ENCODE measurements at places on chromosomes 3 and 15. TPM values are rescaled to one million over a fixed set of nuclear protein-coding genes. Genes with fewer than 3 reads are reported as not detected.
A peak's percentile ranks its signal among the peaks of the same experiment; 100 is the strongest.

DNA sequence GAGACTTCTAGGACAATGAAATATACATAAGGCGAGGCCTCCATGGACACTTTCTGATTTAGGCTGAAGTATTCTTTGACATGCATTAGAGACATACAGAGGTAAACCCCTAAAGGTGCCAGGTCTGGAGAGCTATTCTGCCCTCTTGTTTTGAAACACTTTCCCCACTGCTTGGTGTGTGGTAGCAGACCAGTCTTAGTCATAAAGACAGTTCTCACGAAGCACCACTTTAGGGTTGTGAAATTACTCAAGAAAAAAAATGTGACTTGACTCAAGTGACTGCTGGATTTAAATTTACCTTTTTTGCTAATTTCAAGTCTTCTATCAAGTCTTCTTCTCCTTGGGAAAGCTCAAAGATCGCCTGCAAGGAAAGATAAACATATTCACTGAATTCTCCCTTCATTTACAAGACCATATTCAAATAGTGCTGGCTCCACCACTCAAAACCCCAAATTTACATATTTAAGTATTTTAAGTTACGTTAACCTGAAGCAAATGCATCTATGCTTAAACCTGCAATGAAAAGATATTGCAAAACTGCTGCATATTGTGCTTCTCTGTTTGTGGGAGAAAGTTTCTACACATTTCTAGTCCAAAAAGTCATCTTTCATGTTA, 48.4 kb downstream of the ARHGEF3 start:
- H3K4me3 ChIP-seq, result no peak overlapping the region
- peaks cover 63% of the 10 kb centered on the region for H3K4me1 ChIP-seq
- no peaks in the 10 kb centered on the region for H3K27me3 ChIP-seq

DNA sequence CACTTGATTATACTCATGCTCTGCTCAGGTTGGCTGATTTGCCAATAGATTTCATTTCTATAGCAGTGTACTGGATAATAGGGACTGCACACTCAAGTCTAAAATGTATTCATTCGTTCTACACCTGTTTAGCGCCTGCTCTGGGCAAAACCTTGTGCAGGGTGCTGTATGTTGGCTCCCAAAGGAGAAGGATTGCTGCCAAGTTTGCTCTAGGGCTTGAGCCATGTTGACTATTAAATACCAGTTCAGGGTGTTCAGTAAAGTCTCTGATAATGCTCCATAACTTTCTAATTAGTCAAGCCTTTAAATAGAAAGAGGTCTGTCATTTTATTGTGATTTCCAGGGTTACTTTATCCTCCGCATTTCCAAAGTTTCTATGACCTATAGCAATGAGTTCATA, 470.2 kb downstream of the MAGI1 start:
- H3K4me3 ChIP-seq, result no peak overlapping the region
- no peak for DNase-seq
- no peaks in the 10 kb centered on the region for H3K27me3 ChIP-seq
- H3K36me3 ChIP-seq, result no peaks in the 10 kb centered on the region
- peaks cover 6% of the 10 kb centered on the region for H3K4me1 ChIP-seq

GRCh38 chr3:79018671-79019136, 749.1 kb downstream of the ROBO1 start:
- no peaks in the 10 kb centered on the region for H3K36me3 ChIP-seq
- peak; percentile 78 for DNase-seq
- H3K27me3 ChIP-seq, result peaks cover 17% of the 10 kb centered on the region
- H3K4me1 ChIP-seq, result peaks cover 25% of the 10 kb centered on the region
- H3K4me3 ChIP-seq, result peak overlapping the region; percentile 58

- H3K4me1 ChIP-seq, result peaks cover 4% of the 10 kb centered on the region
- H3K27ac ChIP-seq, result peak overlapping the region; percentile 24
- H3K27me3 ChIP-seq, result no peaks in the 10 kb centered on the region
- peaks cover 6% of the 10 kb centered on the region for H3K36me3 ChIP-seq
These were observed 107.4 kb downstream of the LRIG1 start for GRCh38 chr3:66393333-66394005.

DNA sequence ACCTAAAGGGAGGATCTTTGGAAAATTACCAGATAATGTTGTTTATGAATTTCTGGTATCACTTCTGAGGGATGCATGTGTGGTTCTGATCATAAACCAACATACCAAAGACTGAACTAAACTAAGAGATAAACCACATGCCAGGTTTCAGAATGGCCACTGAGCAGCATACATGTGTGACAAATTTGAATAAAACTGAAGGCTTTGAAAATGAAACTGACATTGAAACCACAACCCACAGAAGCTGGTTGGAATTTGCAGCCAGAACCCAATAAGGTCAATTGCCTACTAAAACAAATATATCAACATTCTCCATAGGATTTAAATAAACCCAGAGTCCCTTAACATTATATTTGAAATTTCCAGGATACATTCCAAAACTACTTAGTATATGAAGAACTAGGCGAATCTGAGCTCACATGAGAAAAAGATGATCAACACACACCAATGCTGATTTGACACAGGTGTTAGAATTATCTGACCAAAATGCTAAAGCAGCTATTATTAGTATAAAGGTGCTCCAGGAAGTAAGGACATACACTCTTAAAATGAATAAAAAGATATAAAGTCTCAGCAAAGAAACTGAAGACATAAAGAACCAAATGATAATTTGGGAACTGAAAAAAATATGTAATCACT, 125.0 kb downstream of the ZNF280D start:
- H3K4me1 ChIP-seq, result peaks cover 15% of the 10 kb centered on the region
- no peaks in the 10 kb centered on the region for H3K36me3 ChIP-seq
- no peak for DNase-seq

GRCh38 chr3:145209561-145209960, 951.4 kb downstream of the PLOD2 start:
- no peak overlapping the region for H3K27ac ChIP-seq
- H3K4me1 ChIP-seq, result no peaks in the 10 kb centered on the region
- H3K4me3 ChIP-seq, result no peak overlapping the region
- H3K36me3 ChIP-seq, result no peaks in the 10 kb centered on the region
- no peaks in the 10 kb centered on the region for H3K27me3 ChIP-seq
- no peak for DNase-seq

DNA sequence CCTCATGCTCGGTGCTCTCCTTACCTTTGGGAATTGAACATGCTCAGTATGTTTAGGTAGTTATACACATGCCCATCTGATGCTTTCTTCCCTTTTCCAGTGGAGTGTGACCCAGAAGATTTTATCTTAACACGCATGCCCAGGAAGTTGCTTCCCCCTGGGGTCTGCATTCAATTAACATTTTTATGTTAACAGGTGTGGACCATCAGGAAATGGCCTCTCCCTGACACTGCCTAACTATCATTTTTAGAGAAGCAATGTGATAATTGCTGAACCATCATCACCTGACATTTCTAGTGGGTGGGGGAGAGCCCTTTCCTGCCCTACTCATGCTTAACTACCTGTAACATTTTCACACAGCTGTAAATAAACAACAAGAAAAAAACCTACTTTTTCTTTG, 55.1 kb upstream of the TGFBR2 start:
- no peaks in the 10 kb centered on the region for H3K27me3 ChIP-seq
- H3K36me3 ChIP-seq, result no peaks in the 10 kb centered on the region
- no peaks in the 10 kb centered on the region for H3K4me1 ChIP-seq
- H3K4me3 ChIP-seq, result no peak overlapping the region
- DNase-seq, result no peak

- peaks cover under 1% of the 10 kb centered on the region for H3K4me1 ChIP-seq
- H3K27me3 ChIP-seq, result no peaks in the 10 kb centered on the region
- no peak for DNase-seq
- no peak overlapping the region for H3K4me3 ChIP-seq
These were observed 98.2 kb downstream of the FBN1 start for GRCh38 chr15:48547286-48547685.

DNA sequence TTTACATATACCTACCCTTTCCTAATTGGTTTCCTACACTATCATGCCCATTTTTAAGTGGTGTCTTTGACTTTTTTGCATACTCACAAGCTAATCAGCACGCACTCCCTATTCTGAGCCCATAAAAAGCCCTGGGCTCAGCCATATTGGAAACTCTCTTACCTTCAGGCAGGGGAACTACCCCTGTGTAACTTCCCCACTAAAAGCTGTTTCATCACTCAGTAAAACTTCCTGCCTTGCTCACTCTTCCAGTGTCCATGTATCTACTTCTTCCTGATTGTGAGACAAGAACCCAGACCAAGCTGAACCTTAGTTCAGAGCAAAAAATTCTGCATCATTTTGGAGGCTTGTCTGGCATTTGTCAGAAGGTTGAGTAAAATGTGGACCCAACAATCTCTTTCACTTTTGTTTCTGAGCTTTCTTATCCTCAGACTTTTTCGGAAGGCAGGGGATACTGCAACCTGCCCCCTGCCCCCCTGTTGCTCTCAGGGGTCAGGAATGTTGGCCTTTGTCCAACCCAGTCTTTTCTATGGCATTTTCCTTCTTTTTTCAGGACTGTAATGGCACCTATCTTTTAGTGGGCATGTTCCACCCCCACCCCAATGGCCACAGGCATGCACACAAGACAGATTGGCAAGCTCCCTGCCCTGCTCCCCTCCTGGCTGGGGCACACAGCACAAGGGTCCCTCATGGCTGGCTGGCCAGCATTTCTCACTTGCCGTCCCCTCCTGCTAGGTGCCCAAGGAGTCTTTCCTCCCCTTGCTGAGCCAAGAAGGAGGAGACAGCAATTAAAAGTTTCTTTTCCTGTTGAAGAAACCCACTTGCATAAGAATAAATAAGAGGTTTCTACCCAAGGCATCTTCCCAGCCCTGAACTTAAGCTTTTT, 26.3 kb upstream of the TMEM45A start:
- H3K27me3 ChIP-seq, result no peaks in the 10 kb centered on the region
- H3K27ac ChIP-seq, result no peak overlapping the region
- H3K4me3 ChIP-seq, result no peak overlapping the region
- no peaks in the 10 kb centered on the region for H3K36me3 ChIP-seq
- no peaks in the 10 kb centered on the region for H3K4me1 ChIP-seq

DNA sequence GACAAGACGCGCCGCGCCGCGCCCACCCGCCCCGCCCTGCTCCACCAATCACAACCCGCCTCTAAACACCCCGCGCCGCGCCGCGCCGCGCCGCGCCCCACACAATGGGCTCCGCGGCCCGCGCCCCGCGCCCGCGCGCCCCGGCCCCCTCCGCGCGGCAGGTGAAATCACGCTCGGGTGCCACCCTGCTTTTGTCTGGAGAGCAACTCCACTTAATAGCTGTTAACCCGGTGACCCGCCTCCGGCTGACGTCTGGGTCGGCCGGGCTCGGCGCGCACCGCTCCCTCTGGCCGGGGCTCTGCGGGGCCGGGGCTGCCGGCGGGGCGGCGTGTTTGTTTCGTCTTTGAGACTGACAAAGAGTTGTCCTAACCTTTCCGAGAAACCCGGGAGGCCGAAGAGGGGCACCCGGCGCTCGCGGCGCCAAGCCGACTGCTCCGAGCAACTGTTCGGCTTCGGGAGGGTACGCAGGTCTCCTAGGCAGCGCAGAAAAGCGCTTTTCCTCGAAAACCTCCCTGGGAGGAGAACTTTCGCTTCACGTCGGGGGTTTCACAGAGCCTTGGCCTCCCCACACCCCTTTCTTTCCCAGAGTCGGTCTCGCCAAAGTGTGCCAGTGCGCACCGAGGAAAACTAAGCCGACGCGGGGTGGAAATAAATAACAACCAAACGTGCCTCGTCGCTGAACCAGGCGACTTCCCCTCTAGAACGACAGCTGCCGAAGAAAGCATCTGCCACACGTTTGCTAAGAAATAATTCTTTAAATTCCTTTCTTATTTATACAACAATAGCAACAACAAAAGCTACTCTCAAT, 518.4 kb downstream of the FOXP1 start:
- peaks cover 59% of the 10 kb centered on the region for H3K4me1 ChIP-seq
- H3K27ac ChIP-seq, result peak overlapping the region; percentile 91
- no peaks in the 10 kb centered on the region for H3K27me3 ChIP-seq
- peak; percentile 92 for DNase-seq
- H3K4me3 ChIP-seq, result peak overlapping the region; percentile 66
- no peaks in the 10 kb centered on the region for H3K36me3 ChIP-seq

- H3K27ac ChIP-seq, result no peak overlapping the region
- no peak overlapping the region for H3K4me3 ChIP-seq
- H3K4me1 ChIP-seq, result no peaks in the 10 kb centered on the region
- DNase-seq, result no peak
- H3K36me3 ChIP-seq, result no peaks in the 10 kb centered on the region
These were observed 98.9 kb upstream of the SLC6A6 start for GRCh38 chr3:14303336-14304100.

GRCh38 chr3:156772588-156773206, 53.5 kb upstream of the LEKR1 start:
- H3K4me3 ChIP-seq, result no peak overlapping the region
- no peaks in the 10 kb centered on the region for H3K4me1 ChIP-seq
- no peaks in the 10 kb centered on the region for H3K36me3 ChIP-seq
- no peaks in the 10 kb centered on the region for H3K27me3 ChIP-seq
- no peak overlapping the region for H3K27ac ChIP-seq

GRCh38 chr3:141412936-141413354, 44.6 kb downstream of the ZBTB38 start:
- H3K4me1 ChIP-seq, result peaks cover 65% of the 10 kb centered on the region
- no peak for DNase-seq

DNA sequence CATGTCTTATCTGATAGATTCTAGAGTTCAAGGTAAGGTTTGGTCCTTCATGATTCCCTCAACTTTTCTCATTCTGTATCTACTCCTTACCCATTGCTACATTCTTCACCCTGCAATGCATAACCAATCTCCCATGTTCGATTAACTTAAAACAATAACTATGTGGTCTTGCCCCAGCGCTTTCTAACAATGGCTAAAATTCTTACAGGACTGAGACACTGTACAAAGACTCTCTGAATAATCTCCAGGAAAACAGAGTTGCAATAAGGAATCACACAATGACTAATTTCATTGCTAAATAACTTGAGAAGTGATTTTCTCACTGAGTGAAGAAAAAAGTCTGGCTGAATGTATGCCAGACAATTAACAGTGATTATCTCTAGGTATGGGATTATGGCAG, 69.6 kb upstream of the FAM174B start:
- H3K4me1 ChIP-seq, result no peaks in the 10 kb centered on the region
- no peak overlapping the region for H3K4me3 ChIP-seq
- no peaks in the 10 kb centered on the region for H3K27me3 ChIP-seq
- H3K36me3 ChIP-seq, result no peaks in the 10 kb centered on the region
- no peak overlapping the region for H3K27ac ChIP-seq

Gene ACP3
- 3.1 TPM for total RNA-seq

Gene GCNT3
- 0.51 TPM for total RNA-seq

Gene PTX3
- 21.6 TPM for total RNA-seq

Gene TAMM41
- 31.9 TPM for total RNA-seq

Gene KCNMB2
- 0.67 TPM for total RNA-seq

Gene FBXW12
- not detected for total RNA-seq

Gene ARGFX
- total RNA-seq, result not detected

Gene CKMT1B
- total RNA-seq, result not detected

Gene IL17RE
- 1.3 TPM for total RNA-seq

Gene FSTL1
- total RNA-seq, result 84.4 TPM

Gene TRAK1
- 58.4 TPM for total RNA-seq

Gene KLF13
- total RNA-seq, result 111 TPM

Gene ADIPOQ
- not detected for total RNA-seq

Data from spleen (tissue), 13 donors.